ENCODE measurements at places on chromosomes 7 and 10. TPM values are rescaled to one million over a fixed set of nuclear protein-coding genes. Genes with fewer than 3 reads are reported as not detected.

The TMEM270 gene
- not detected for total RNA-seq

The NEUROG3 gene
- total RNA-seq: not detected

The GJD4 gene
- total RNA-seq: not detected

The GPRIN2 gene
- not detected for total RNA-seq

The PLPP4 gene
- 0.25 TPM for total RNA-seq

The TMEM140 gene
- total RNA-seq: 18.8 TPM

The HHEX gene
- 4.6 TPM for total RNA-seq

The UTF1 gene
- not detected for total RNA-seq

The UCN3 gene
- not detected for total RNA-seq

The TLL2 gene
- total RNA-seq: 0.06 TPM

The OR13A1 gene
- total RNA-seq: not detected

The SLIT1 gene
- 0.31 TPM for total RNA-seq

The TACR2 gene
- total RNA-seq: 0.19 TPM

The PCBD1 gene
- 31.6 TPM for total RNA-seq

The PEX1 gene
- total RNA-seq: 16.5 TPM

The CALCR gene
- not detected for total RNA-seq

The SPACDR gene
- 0.25 TPM for total RNA-seq

The NODAL gene
- total RNA-seq: not detected

The TRIM50 gene
- total RNA-seq: not detected

The BPGM gene
- total RNA-seq: 46.6 TPM

The UFSP1 gene
- total RNA-seq: 3.1 TPM

The CHAT gene
- total RNA-seq: not detected

The ASIC3 gene
- total RNA-seq: not detected

The HMX3 gene
- total RNA-seq: not detected

The TYSND1 gene
- total RNA-seq: 7.4 TPM

The HOXA10 gene
- total RNA-seq: under 0.01 TPM

The CFAP46 gene
- total RNA-seq: 0.19 TPM

The IFIT1B gene
- 0.06 TPM for total RNA-seq

The PRSS37 gene
- not detected for total RNA-seq

The PRSS2 gene
- not detected for total RNA-seq

The LRCH4 gene
- total RNA-seq: 6.5 TPM

The NKX1-2 gene
- total RNA-seq: not detected

The HOXA4 gene
- total RNA-seq: 0.12 TPM

The SOSTDC1 gene
- not detected for total RNA-seq

The FEZF1 gene
- total RNA-seq: not detected

The FAM25C gene
- not detected for total RNA-seq

The OPALIN gene
- total RNA-seq: not detected

The TEX47 gene
- not detected for total RNA-seq
